DND-41 (cell line): ENCODE measurements at places on chromosomes 4 and X.

DNA sequence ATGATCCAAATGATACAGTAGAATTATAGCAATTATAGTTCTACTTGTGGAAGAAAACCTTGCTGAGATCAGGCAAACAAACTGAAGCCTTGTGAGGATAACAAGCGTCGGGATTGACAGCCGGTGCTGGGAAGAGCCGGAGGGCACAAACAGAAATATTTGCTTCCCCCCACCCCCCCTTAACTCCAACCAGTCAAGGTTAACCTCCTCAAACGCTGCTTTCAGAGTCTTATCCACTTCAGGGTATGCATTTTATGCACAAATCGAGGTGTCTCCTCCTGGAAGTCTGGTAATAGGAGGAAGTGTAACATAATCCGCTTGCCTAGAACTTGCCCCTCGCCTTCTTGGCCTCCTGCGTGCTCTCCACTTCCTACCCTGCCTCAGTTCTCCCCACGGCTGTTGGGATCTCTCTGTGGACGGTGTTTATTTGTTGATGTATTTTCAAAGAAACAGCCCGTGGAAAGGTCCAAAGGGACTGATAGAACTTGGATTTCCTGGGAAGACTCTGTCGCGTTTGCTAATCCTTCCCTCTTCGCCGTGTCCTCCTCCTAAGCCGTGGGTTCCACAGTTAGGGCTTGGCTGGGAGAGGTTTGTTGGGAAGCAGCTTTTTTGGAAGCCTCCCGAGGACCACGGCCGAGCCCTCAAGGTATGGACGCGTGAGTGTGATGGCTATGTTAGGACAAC, 4.1 kb upstream of the ARX start:
- no peak for DNase-seq

DNA sequence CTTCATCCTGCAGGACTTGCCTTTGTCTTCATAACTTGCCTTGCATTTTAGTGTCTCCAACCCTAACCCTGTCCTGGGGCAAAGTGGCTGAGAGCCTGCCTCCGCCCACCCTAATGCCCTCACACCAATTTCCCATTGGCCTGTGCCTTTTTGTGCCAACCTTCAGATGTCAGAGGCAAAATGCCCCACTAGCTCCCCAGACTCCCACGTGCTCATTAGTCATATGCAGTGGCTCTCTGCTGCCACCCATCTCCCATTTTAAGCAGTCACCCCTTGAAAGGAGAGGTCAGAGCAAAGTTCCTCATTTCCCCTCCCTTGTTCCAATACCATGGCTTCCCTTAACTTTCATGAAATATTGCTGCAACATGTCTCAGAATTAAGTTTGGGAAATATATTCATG, 74.8 kb upstream of the PASD1 start:
- peak; percentile 9 for DNase-seq

DNA sequence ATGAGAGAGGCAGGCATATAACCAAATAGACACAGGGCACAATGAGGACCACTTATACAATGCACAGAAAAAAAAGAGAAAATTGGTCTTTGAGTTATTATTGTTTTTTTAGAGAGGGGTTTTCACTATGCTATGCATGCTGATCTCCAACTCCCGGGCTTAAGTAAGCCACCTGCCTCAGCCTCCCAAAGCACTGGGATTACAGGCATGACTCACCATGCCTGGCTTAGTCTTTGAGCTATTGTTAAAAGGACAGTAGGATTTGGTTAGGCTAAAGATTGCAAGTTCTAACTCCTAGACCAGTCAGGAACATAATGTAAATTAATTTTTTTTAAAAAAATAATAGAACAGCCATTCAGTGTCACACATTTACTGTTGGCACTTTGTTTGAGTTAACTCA, 340.1 kb downstream of the GPAT3 start:
- no peak for DNase-seq

DNA sequence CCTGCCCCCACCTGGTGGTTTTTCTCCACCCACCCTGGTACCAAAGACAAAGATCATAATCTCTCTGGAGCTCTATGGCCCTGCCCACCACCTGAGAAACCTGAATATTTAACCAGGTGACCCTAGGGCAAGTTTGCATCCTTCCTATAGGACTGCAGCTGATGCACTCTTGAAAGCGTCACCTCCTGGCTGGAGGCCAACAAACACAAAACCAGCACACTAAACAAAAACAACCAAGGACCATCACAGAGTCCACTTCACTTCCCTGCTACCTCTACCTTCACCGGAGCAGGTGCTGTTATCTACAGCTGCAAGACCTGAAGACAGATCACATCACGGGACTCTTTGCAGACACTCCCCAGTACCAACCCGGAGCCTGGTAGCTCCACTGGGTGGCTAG, 296.7 kb upstream of the FGF13 start:
- no peak for DNase-seq

DNA sequence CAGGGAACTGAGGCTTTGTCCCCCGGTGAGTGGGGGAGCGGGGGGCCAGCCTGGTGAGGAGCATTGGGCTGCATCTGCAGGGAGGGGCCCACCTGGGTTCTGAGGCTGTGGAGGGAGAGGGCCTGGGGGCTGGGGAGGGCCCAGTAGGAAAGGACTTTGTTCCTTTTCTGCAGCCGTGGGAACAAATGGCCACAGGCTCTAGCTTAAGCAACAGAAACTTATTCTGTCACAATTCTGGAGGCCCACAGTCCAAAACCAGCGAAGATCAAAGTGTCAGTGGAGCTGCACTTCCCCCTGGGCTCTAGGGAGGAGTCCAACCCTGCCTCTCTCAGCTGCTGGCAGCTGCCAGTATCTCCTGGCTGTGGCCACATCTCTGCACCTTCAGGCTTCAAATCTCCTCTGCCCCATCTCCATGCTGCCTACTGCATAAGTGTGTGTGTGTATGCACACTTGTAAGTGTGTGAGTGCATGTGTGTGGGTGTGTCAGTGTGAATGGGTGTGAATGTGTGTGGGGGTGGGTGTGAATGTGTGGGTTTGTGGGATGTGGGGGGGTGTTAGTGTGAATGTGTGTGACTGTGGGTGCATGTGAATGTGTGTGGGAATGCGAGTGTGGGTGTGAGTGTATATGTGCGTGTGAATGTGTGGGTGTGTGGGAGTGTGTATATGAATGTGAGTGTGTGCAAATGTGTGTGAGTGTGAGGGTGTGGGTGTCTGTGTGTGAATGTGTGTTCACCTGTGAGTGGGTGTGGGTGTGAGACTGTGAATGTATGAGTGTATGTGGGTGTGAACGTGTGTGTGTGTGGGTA, 204.5 kb upstream of the PSAPL1 start:
- DNase-seq, result no peak

DNA sequence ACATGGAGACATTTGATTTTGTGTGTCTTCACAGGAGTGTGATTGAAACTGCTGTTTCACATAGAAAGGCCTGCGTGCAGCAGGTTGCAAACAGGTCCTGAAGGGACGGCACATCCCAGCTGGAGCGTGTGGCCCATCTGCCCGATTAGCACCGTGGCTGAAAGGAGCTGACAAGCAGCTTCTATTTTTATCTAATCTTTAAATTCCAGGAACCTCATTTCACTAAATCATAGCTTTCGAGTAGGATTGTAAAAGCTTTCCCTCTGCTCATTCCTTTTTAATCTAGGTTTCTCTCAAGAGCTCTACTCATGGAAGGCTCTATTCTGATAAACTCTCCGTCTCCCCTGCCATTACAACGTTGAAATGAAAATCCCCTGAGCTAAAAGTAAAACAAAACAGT, 106.8 kb downstream of the FSTL5 start:
- DNase-seq, result no peak

GRCh38 chr4:123421227-123421936, 24.8 kb downstream of the SPRY1 start:
- no peak for DNase-seq
